ENCODE measurements at places on chromosomes 12 and 14.

DNA sequence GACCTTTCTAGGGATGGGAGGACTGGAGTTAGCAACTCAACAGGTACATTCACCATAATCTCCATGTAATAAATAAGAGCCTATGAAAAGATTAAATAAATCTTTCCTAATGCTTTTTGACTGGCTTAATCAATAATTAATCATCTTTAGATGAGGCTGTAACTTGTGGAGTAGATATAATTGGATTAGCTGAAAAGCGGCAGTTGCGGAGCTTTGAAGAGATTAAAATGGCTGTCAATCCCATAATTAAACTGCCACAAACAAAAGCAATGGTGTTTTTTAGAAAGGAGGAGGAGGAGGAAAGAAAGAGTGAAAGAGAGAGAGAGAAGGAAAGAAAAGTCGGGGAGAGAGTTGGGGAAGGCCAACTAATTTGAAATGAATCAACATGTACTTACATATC lies 70.7 kb upstream of the TMEM263 start:
- DNase-seq: no peak

- DNase-seq: no peak
These were observed 182.9 kb downstream of the KCNA5 start for GRCh38 chr12:5226581-5226980.

- DNase-seq: no peak
These were observed 86.9 kb downstream of the DACT1 start for GRCh38 chr14:58724702-58725101.

GRCh38 chr12:80582431-80582830 lies 125.0 kb upstream of the MYF6 start:
- DNase-seq: no peak

DNA sequence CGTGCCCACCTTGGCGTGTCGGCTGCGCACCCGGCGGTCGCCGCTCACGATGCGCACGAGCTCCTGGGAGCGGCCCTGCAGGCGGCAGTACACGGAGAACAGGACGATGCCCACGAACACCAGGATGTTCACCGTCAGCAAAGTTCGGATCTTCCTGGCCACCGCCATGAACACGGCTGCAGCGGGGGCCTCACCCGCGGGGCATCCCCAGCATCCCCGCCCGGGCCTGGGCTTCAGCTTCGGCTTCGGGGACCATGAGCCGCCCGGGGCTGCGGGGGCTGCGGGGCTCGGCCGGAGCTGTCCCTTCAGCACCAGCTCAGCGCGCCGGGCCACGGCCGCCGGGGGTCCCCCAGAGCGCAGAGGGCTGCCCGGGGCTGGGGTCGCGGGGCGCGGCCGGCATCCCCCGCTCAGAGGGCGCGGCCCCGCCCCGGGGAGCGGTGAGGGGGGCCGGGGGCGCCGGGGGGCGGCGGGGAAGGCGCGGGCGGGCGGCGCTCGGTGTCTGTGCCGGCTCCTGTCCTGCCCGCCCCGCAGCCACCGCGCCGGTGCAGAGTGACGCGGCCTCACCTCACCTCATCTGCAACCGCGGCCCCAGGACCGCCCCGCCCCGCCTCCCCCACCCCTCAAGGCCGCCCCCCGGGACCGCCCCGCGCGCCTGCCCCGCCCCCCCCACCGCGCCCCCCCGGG lies at the start of gene GALNT9:
TSS of gene GALNT9 (minus strand) at position 554 of the 684 bp plus-strand sequence. CDS start at position 168, 386 bp downstream.
- DNase-seq: peak; percentile 22

- DNase-seq: no peak
These were observed 57.0 kb downstream of the TECPR2 start for GRCh38 chr14:102419716-102420115.

DNA sequence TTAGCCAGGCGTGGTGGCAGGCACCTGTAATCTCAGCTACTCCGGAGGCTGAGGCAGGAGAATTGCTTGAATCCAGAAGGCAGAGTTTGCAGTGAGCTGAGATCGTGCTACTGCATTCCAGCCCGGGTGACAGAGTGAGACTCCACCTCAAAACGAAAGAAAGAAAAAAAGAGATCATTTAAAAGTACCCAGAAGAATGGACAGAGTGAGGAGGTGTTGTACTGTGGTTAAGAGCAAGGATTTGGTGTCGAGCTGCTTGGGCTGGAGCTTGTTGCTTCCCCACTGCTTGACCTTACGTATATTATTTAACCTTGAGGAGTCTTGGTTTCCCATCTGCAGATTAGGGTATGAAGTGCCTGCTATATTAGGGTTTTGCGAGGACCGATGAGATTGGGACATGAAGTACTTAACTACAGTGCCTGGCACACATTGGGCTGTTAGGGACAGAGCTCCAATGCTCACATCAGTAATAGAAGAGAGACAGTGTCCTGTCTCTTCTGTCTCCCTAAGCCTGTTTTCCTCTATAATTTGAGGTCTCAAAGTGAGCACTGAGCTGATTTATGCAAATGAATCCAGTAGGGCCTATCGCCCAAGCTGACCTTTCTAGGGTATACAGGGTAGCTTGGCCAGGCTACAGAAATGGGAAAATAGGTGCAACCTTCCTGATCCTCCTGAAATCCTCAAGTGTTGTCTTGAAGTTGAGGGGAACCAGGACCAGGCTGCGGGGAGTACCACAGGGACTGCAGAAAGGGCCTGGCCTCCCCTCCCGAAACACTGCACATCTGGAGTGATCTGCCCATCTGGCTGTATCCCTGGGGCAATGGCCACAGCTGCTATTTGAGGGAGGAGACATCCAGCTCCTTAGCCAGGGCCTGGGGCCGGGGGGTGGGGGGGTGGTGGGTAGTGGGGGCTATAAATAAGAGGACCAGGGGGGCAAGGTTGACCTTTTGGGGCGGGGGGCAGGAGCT lies 8.6 kb upstream of the HDAC7 start:
- DNase-seq: no peak

DNA sequence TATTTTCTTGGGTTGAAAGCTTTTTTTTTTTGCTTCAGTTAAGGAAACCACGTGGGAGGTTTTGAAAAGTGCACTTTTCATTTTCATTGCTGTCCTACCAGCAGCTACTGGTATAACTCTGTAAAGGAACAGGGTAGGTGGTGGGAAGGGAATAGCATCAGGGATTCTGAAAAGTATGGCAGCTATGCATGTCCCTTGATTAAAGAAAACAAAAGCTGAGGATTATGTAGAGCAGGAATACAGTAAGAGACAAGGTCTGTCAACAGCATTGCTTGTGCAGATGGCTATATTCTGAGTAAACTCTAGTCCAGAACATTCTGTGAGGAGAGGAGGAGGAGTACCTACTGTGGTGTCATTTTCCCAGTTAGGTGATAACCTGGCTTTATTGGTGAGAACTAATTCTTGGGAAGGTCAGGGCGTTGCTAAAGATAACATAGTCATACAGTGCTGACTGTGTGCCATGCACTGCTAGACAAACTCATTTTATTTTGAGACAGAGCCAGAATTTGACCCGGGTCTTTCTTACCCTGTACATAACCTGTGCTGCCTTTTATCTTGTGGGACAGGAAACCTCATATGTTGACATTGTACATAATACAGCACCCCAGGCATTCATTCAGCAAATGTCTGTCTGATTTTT lies 80.3 kb upstream of the TRAF3 start:
- no peak for DNase-seq

GRCh38 chr14:89206389-89207031 lies 210.5 kb downstream of the FOXN3 start:
- DNase-seq: no peak

GRCh38 chr14:87613881-87614280 lies 379.1 kb downstream of the GALC start:
- DNase-seq: no peak

GRCh38 chr14:99945732-99946651 lies 119.2 kb upstream of the EVL start:
- DNase-seq: peak; percentile 8

DNA sequence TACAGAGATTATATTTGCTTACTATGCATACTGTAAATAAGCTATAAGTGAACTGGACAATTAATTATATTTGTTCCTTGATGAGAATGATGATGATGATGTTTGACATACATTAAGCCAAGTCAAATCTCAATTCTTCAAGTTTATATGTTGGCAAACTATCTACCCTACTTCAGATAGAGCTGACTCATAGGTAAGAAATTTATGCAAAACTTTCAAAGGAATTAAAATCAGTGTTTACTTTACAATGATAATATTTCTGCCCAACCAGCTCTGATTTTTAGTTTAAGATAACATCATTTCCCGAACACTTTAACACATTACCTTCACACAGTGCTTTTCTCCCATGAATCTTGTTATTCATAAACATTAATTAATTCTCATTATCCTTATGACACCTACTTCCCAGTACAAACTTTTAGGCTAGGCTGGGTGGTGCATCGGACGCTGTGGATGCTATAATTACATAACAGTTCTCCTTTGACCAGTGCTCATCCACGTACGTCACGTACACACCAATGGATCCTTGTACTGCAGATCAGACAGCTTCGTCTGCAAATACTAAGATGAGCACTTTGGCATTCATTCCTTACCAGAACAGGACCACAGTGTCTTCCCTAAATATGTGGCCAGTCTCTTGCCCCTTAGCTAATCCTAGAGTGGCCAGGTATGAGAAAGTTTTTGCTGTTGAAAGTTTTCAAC lies 18.3 kb downstream of the BMP4 start:
- DNase-seq: no peak

DNA sequence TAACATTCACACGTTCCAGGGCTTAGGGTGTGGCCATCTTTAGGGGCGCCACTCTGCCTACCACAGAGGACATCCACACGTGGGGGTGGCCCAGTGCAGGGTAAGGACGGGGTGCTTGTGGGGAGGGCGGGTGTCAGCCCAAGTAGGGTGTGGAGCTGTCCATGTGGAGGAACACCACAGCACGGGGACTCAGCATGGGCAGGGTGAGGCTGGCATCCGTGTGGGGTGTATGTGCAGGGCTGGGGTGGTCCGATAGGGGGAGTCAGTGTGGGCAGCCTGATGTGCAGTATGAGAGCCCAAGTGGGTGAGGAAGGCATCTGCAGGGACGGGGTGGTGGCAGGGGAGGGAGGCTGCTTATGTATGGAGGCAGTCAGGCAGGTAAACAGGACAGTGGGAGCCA lies 17.7 kb downstream of the PSMC1 start:
- peak; percentile 11 for DNase-seq

- DNase-seq: no peak
These were observed 22.3 kb downstream of the HOXC4 start for GRCh38 chr12:54075974-54076373.

- no peak for DNase-seq
These were observed 31.4 kb downstream of the DCP1B start for GRCh38 chr12:1972856-1973317.

DNA sequence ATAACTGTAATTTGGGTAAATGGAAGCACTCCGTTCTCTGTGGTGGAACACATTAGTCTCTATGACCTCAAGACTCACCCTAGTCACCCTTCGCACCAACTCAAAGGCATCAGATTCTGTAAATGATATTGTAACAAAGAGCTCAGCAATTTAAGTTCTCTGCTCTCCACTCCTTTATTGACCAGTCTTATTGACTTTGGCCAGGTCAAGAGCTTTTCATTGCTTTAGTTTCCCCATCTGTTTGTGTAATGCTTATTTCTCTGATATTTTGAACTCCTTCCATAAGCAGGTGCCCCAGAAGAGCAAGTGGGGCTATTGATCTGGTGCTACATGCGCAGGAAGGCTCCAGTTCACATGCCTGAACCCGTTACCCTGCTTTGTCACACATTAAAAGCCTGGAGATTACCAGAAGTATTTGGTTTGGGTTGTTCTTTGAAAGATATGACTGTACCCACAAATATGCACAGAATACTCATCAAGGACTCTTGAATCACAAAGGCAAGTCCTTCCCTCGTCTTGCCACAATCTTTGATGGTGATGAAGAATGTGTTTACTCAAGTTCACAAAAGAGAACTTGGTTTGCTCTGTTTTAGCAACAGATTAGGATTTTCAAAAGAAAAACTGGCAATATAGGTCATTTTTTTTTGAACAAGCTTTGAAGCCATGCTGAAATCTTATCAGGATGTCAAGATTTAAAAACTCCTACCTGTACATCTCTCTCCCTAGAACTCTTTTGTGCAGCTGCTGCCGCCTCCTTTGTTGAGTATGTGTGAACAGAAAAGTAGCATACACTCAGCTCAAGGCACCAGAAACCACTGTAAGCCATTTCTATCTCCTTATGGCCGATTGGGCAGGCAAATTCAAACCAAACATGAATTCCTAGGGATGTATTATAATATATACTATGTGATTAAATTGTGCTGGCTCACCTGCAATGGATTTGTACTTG lies 193.9 kb downstream of the BCAT1 start:
- DNase-seq: no peak

GRCh38 chr12:108967869-108968540 lies 52.9 kb downstream of the SVOP start:
- DNase-seq: no peak

DNA sequence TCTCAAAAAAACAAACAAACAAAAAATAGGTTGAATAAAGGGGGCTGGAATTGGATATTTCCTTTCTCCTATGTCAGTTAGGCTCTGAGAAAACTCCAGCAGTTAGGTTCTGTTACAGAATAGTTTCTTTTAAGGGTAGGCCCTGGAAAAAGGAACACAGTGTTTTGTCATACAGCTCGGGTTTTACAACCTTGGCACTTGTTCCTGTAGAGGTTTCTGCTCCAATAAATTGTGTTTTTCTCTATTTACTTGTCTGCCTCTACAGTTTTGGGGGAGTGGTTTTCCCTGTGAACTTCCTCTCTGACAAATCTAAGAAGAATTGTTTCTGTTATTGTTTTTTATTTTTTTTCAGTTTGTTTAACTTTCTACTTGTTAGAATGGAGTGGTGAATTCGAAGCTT lies 167.6 kb downstream of the ACSS3 start:
- DNase-seq: no peak

DNA sequence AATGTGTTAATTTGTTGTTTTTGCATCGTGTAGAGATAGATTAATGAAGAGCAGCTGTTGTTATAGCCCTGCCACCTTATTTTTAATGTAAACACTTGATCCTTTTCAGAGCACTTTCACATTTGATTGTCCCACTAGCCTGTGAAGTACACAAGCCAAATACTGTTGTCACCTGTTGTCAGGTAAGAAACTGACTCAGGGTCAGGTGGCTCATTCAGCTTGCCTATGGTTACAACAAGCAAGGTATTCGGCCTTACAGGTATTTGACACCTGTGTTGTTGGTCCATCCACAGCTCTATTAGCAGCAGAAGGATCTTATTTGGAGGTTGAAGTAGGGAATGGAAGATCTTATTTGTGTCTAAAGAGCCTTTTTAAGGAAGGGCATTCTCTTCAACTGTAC lies 108.9 kb downstream of the GPR135 start:
- DNase-seq: no peak

GRCh38 chr12:3366451-3367110 lies 124.4 kb upstream of the PRMT8 start:
- no peak for DNase-seq

DNA sequence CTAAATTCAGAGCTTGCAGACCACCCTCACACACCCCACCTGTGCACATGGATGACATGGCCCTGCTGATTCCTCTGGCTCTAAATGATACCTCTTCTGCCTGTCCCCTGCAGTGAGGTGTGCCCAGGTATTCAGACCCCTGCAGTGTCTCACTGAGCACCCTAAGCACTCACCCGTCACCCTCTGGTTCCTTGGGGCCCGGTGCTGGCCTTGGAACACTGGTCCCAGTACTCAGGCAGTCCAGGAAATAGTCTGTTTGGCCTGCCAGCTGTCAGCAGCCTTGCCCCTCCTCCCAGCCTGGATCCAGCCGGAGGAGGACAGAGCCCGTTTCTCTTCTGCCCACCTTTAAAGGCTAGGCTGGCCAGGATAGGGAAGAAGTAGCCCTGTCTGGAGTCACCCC lies 44.9 kb downstream of the ESRRB start:
- no peak for DNase-seq

Data from stimulated activated CD4-positive, alpha-beta T cell treated with anti-CD3 and anti-CD28 coated beads, Interleukin-15, amount 100 ng/mL, for 24 hours (primary cell).